ENCODE measurements at places on chromosomes 12 and 14.
A peak's percentile ranks its signal among the peaks of the same experiment; 100 is the strongest.

GRCh38 chr12:38588624-38589305 is 272.2 kb downstream of the ALG10B start:
- DNase-seq: no peak

DNA sequence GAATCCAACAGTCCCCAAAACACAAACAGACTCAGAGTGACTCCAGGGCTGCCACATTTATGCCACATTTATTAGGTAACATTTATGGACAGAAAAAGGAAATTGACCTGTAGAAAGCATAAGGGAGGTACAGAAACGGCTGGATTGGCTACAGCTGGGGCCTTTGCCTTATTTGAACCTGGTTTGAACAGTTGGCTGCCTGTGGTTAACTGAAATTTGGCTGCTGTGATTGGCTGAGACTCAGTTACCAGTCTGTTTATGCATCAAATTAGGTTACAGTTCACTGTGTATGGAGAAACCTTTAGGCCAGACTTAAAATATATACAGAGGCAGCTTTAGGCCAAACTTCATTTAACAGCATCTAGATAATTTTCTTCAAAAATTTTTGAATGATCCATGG is 27.8 kb upstream of the PCNX1 start:
- no peak for DNase-seq

GRCh38 chr14:74965486-74966153 is 10.2 kb upstream of the PGF start:
- no peak for DNase-seq

DNA sequence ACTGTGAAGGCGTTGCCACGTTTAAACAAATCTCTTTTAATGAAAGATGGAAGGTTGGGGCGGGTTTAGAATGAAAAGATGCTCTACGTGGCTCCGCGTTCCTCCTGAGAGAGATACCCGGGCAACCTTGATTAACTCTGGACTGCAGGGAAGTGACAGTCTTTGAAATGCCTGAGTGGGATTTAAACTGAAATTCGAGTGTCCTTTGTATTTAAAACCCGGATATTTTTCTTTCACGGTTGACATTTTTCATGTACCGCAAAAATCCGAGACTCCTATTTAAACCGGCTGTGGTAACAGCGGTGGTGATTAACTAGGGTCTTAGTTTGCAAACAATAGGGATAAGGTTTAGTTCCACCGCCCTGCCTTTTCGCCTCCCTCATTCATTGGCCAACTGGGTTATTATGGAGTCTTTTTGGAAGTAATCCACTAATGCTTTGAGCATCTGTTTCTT is 707 bp downstream of the G2E3 start:
- DNase-seq: no peak

DNA sequence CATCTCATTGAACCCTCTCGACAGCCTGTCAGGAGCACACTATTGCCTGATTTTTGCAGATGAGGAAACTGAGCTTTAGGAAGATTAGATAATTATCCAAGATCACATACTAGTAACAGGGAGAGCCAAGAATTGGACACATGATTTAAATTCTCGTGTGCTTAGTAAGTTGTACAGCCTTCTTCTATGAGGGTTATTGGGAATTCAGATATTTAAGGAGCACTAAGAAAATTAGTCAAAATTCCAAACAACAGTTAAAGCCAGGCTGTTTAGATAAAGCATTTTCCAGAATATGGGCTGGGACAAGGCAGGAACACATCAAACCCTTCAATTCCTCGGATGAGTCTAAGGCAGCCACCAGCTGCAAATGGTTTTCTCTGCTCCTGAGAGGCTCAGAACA is 148.8 kb downstream of the TMEM30B start:
- DNase-seq: no peak

DNA sequence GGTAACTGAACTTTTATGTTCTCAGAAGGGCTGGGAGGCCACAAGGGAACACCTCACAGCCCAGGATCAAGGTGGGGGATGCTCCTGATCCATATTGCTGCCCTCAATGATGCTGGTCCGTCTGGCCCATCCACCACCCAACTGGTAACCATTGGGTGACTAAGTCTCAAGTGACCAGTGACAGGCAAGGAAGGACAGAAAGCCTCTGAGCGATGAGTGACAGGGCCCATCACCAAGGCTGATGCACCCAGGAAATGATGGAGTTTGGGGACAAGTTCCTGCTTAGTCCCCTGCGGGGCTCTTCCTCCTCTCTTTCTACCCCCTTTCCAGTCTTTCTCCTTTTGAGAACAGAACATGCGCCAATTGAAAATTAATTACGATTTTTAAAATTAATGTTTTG is 2.6 kb upstream of the MMP19 start:
- DNase-seq: no peak

DNA sequence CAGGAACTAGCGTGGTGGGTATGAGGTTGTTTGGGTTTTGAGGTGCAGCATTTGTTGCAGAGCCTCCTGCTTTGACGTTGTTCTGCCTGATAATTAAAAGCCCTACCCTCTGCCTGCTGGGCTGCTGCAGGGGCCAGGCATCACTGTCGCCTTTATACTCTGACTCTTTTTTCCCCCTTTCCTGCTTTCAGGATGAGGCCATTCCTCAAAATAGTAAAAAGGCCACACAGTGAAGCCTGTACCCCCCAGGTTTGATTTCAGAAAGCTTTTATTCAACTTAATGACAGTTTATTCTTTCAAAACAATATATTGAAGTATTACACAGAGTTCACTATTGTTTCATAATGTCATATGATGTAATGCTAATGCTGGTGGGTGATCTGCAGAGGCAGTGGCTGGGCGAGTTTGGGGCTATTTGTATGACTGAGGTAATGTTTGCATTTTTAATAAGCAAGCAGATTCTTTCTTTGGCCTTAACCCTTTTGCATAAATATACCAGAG is 9.1 kb downstream of the BORCS5 start:
- no peak for DNase-seq

- no peak for DNase-seq
These were observed 266.4 kb downstream of the KCNH5 start for GRCh38 chr14:62778852-62779251.

GRCh38 chr14:49999146-49999761 is 106.4 kb downstream of the ARF6 start:
- DNase-seq: peak; percentile 87

DNA sequence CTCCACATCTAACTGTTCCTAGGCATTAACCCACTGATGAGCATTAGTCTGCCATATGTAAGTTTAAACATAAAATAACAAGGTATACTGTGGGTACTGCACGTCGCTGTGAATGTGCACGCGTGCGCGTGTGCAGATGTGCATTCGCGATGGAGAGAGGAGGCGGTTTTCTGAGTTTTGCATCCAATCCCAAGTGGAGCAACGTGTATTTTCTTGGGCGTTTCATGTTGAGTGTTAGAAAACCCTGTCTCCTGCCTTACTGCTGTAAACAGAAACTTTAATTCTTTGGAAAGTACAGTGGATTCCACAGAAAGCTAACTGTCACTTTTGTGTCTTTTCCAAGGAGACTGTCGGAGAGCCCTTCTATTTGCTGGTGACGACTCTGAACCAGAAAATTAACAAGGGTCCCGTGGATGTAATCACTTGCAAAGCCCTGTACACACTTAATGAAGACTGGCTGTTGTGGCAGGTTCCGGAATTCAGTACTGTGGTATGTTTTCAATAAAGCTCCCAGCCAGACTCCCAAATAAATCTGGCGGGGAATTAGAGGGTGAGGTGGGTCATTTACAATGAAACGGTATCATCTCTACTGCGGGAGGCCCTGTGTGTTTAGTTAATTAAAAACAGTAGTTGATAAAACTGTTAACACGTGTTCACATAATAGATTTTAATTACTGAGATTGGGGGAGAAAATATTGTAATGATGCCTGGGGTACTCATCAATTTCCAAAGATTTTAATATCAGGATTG is 116.5 kb downstream of the PLXNC1 start:
- DNase-seq: no peak

DNA sequence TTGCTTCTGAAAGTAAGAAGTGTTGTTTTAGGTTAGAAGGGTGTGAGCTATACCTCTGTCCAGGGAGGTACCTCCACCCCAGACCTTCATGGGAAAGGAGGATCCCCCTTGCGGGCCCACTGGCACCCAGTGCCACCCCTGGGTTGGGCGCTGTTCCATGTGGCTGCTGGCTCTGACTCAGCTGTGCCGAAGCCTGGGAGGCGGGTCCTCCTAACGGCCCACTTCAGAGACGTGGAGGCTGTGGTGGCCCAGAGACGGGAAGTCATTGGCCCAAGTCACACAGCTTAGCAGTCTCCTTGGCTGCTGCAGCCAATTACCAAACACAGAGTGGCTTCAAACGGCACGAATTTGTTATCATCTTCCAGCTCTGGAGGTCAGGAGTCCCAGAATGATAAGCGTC is 10.2 kb downstream of the RFLNA start:
- DNase-seq: no peak

DNA sequence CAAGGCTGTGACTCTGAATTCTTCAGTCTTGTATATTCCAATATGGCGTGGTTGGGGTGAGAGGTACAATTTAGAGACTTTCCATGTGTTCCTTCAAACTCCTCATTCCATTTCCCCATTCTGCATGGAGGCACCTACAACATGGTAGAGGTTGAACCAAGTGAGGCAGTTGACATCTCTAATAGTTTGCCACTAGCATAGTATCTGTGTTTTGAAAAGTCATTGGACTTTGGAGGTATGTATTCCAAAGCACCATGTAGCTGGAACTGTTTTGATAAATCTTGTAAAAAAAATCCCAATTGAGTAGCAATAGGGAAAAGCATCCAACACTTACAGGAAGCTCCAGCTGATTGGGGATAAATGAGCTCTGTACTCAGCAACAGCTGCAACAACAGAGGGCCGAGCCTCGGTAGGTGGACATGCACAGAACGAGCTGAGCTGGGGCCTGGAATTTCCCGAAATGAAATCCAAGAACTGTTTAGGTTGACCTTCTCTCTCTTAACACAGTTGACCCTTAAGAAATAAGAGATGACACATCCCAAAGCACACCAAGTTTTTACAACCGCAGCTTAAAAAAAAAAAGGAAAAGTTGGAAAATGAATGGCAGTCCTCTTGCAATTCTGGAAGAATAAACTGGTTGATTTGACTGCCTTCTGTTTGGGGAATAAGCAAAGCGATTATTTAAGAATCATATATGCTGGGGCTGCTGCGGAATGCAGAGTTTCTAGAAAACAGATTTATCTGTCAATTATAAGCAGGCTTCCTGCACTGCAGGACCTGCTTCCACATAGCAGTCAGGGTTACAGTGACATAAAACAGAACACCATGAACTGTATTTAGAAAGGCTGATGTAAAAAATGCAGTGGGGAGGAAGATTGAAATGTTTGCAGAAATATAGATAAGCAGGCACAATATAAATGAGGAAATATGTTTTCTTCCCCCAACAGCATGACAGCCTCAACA is 194.6 kb upstream of the KRR1 start:
- no peak for DNase-seq

GRCh38 chr12:39638178-39638577 is 18.6 kb upstream of the ABCD2 start:
- DNase-seq: no peak

- DNase-seq: no peak
These were observed 11.0 kb downstream of the DCTN2 start for GRCh38 chr12:57535764-57536596.

- DNase-seq: peak; percentile 75
These were observed 3.3 kb upstream of the CIPC start for GRCh38 chr14:77094672-77095284.

GRCh38 chr12:13606290-13606689 is 375.1 kb downstream of the GRIN2B start:
- DNase-seq: no peak

DNA sequence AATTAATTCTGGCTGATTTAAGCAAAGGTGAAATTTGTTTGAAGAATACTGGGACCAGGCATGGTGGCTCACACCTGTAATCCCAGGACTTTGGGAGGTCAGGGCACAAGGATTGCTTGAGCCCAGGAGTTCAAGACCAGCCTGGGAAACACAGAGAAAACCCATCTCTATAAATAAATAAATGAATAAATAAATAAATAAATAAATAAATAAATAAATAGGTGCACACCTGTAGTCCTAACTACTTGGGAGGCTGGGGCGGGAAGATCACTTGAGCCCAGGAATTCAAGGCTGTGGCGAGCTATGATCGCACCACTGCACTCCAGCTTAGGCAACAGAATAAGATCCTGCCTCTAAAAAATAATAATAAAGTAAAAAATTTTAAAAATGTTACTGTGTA is 4.4 kb upstream of the C14orf39 start:
- no peak for DNase-seq

- DNase-seq: no peak
These were observed 1046.1 kb downstream of the SLC6A15 start for GRCh38 chr12:83866477-83866876.

- peak; percentile 83 for DNase-seq
These were observed 8.6 kb downstream of the PPP1R1A start for GRCh38 chr12:54579696-54580333.

DNA sequence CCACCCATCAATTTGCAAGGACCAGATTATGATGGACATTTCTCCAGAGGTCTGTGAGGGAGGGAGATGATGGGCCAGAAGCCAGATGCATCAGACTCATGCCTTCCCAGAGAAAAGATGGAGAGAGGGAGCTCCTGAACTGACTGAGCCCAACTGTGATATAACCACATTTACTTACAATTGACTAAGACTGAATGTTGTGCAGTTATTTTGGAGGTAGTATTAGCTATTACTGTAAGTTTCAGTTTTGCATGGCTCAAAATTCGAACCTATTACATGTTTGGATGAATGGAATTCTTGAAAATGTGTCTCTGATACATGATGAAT is 211.1 kb upstream of the SFSWAP start:
- no peak for DNase-seq

DNA sequence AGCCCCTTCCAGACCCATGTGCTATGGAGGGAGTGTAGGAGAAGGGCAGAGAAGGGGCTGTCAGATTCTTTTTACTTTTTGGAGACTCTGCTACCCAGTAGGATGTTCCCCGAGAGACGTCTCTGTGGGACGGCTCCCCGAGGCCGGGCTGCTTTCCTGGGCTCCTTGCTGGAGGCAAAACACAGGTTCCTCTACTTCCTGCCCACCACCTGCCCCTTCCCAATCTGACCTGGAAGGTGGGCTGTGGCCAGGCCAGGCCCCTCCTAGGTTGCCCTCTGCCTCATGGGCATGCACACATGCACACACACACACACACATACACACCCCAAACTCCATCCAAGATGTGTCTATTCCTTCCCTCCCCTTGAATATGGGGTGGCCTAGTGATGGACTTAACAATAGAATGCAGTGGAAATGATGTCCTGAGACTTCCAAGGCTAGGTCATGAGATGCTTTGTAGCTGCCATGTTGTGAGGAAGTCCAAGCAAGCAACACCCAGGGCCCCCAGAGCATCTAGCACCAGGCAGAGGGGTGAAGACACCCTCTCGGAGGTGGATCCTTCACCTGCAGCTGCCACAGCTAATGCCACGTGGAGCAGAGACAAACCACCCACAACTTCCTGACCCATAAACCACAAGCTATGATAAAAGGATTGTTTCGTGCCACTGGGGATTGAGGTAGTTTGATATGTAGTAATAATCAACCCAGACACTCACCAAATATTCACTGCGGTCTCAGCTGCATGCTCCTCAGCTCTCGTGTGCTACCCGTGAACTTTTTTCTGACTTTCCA is 1.6 kb upstream of the ASB2 start:
- peak; percentile 88 for DNase-seq

DNA sequence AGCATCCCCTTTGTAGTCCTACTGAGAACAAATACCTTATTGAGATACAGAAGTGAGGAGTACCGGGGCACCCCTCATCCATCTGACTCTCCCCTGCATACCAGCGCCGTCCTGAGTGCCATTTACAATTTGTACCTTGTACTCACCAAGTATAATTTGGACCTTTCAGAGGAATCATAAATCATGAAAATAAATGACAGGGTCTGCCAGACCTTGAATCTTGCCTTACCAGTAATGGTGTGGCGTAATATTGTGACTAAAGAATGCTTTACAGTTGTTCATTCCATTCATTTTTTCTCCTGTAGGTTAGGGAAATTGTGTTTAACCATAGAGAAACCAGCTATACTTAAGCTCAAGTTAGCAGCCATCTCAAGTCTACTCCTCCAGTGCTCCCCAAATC is 243.7 kb upstream of the RGS6 start:
- no peak for DNase-seq
